ENCODE measurements at places on chromosomes 7 and 10.
A peak's percentile ranks its signal among the peaks of the same experiment; 100 is the strongest.

- DNase-seq = no peak
Measured at GRCh38 chr10:73954737-73955136, 43.2 kb upstream of the VCL start.

- no peak for DNase-seq
Measured at GRCh38 chr7:2601065-2601464, 30.7 kb upstream of the TTYH3 start.

DNA sequence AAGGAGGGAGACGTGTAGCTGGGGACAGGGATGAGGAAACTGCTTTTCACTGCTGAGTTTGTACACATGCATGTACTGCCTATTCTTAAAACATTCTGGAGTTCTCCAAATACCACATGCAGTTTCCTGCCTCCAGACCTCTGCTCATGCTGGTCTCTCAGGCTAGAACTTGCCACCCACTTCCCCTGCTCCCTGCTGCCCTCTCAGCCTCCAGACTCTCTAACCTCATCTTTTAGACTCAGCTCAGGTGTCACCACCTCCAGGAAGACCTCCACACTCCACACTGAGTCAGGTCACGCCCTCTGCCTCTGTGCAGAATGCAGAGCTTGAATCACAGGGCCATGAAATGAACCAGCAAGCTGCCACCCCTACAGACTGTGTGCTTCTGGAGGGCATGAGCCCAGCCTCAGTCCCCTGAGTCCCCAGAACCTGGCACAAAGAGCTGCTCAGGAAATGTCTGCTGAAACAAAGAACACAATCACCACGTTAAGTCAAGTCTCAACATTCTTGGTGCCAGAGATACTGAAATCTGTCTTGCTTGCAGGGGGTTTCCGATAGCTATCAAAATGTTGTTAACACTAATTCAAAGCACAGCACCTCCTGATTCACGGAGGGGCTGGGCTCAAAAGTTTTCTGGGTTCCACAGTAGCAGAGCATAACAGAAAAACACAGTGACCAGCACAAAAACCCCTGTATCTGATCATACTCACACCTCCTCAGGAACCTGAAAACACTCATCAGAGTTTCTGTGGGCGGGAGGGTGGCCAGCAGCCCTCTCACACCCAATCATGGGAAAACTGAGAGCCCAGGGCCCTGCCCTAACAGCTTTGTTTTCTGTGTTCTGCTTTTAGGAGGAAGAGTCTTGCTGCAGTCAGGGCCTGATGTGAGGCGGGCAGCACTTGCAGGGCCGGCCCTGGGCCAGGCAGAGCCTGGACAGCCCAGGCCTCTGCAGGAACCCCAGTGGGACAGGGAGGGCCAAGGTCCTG lies 21.1 kb downstream of the FAM53B start:
- no peak for DNase-seq

GRCh38 chr10:130338636-130339024 lies 202.4 kb downstream of the GLRX3 start:
- no peak for DNase-seq

DNA sequence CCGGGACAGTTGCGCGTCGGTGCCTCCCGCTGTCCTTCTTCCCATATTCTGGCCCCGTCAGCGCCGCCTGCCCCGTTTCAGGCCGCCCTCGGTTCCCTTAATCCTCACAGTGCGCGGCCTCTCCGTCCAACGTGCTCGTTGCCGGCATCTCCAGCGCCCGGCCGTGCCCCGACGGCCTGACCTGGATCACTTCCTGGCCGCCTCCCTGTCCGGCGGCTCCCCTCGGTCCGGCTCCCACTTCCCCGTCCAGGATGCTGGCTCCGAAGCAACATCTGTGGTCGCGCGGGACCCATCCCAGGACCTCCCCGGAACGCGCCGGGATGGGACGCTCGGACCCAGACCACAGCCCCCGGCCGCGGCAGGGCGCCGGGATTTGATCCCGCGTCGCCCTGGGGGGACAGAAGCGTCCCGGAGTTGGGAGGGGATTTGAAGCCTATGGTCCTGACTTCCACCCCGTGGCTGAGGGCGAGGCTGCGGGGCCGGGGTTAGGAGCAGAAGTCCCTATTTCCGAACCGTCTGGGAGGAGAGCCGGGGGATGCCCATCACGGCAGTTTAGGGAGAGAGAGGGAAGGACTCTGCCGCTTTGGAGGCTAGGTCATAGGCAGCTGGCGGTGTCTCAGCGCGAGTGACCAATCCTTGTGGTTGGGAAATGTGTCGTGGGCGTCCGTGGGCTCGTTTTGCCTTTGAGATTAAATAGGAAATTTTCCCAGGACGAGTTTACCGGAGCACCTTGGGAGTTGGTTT lies 53.8 kb downstream of the KCTD7 start:
- DNase-seq = peak; percentile 17

DNA sequence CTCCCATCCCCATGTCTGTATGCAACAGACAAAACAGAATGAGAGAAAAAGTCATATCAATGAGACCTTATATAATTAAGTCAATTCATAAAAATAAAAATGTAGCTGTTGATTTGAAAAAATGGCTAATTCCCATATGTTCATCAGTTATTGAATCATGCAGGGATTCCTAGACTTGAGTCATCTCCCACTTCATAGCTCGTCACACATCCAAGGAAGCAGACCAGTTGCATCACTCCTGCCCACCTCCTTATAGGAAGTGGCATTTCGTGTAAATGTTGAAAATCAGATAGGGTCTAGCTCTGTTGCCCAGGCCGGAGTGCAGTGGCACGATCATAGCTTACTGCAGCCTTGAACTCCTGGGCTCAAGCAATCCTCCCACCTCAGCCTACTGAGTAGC lies 56.1 kb upstream of the SH2B2 start:
- peak; percentile 53 for DNase-seq

GRCh38 chr7:128172151-128172550 lies 68.9 kb upstream of the LEP start:
- no peak for DNase-seq

DNA sequence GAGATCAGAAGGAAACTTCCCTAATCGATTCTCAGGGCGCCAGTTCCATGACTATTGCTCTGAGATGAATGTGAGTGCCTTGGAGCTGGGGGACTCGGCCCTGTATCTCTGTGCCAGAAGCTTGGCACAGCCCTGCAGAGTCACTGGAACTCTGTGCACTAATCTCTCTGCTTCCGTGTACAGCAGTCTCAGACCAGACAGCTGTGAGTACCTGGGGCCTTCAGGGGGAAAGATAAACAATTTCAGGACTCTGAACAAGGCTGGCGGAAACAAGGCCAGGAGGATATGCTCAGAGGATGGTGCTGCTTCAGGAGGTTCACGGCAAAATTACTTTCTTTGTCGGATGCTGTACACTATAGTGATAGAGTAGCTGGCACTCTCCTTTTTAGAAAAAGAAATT lies 131.7 kb upstream of the PRSS58 start:
- no peak for DNase-seq

DNA sequence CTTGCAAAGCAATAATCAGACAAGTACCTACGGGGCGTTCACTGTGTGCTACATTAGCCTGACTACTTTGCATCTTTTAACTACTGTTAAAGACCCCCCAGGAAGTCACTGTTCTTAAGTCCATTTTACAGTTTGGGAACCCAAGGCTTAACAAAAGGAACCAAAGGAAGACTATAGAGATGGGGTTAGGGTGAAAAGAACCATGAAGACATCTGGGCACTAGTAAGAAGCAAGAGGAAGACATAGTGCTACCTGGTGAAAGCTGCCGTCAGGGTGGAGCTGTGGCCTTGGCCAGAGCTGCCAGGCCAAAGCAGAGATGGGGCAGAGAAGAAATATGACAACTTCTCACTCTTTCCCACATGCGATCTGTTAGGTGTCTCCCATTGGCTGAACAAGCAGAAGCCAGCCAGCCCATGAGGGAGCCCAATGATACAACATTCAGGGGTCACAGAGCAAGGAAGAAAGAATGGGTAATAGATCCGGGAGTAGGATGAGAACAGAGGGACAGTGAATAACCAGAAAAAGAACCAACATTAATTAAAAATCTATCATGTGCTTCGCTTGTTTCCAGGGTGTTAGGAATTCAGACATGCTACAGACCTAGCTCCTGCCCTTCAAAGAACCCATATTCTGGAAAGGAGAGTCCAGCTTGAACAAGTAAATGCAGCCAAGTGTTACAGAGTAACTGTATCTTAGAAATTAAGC lies 85.4 kb downstream of the ARID5B start:
- DNase-seq = no peak

GRCh38 chr10:11631890-11632587 lies 20.6 kb upstream of the USP6NL start:
- DNase-seq = no peak

DNA sequence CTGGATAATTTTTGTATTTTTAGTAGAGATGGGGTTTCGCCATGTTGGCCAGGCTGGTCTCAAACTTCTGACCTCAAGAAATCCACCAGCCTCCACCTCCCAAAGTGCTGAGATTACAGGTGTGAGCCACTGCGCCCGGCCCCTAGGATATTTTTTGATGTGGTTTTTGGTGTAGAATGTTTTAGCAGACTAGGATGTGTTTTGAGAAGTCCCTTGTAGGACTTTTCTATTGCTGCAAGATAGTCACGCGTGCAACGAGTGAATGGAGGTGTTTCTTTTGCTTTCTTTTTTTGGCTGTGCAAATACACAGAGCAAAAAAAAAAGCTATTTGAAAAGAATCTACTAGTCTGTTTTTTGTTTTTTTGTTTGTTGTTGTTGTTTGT lies 29.8 kb upstream of the KLF6 start:
- DNase-seq = no peak

GRCh38 chr10:79393924-79394610 lies 46.8 kb downstream of the PPIF start:
- no peak for DNase-seq

DNA sequence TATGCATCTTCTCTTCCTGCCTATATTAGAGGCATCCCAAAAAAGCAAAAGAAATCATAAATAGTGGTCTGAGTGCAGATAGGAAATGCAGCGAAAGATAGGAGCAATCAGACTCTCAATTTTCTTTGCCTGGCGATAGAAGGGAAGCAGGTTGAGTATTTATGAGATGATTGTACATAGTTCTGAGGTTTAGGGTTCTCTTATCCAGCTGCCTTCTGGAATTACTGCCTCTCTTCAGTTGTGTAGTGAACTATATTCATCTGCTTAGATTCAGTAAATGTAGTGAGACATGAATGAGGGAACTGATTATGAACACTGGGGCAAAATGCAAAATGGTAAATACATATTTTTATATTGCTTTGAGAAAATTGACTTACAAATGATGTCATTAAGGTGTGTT lies 93.0 kb upstream of the CYP26C1 start:
- no peak for DNase-seq

DNA sequence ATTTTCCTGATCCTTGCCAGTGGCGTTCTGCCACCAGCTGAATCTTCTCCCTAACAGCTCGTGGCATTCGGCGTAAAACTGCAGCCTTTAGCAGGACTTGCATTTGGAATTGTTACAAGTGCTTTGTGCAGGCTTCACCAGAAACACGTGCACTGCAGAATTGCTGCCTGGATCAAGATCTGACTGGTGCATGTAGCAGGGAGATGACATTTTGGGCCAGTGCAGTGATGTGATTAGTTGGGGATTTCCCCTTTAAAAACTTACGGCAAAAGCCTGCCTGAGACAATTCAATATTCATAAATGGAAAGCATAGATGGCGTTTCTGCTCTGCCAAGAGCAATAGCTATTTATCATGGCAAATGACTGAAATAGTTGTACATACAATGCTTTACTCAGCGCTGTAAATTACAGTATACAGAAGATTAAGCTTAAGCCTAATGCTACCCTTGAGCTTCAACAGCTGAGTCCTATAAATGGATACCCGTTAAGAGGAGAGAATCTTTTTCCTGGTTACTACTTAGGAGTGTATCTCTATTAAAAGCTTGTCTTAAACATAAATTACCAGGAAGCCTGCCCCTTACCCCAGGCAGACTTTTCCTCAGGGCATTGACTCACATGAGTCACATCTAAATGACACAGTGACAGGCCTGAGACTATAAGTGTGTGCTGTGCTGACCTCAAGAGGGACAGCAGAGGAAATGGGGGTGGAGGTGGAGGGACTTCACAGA lies 106.3 kb downstream of the ATXN7L1 start:
- DNase-seq = peak; percentile 30

DNA sequence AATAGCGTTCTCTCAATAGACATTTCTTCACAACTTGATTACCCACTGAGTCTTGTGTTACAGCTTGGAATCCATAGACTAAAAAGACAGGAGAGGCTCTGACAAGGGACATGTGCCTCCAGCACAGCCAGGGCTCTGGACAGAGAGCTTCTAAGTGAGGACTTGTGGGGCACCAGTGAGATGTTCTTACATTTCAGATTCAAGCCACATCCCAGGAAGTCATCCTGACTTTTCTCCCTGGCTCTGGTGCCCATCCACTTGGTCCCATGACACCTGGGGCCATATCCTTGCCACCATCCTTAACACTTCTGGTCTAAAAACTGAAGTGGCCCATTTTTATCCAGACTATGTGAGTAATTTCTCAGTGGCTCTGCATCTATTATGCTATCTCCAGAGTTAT lies 440.1 kb downstream of the TCERG1L start:
- no peak for DNase-seq

- DNase-seq = peak; percentile 27
Measured at GRCh38 chr10:72935361-72935760, 19.2 kb downstream of the PLA2G12B start.

DNA sequence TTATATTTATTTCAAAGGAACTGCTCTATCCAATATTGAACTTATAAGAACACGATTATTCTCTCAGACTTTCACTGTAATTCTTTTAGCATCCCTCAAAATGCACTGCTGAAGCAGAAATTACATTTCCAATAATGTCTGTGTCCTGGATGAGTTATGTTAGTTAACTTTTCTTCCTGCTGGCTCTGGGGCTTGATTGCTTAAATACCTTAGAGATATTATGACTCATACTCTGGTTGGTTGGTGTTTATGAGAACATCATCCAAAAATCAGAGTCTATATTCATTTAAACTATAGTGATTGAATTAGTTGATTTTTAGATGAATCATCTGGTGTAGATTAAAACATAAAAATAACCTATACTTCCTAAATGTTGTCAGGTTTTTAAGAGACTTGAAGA lies 246.3 kb upstream of the VWC2 start:
- DNase-seq = no peak

DNA sequence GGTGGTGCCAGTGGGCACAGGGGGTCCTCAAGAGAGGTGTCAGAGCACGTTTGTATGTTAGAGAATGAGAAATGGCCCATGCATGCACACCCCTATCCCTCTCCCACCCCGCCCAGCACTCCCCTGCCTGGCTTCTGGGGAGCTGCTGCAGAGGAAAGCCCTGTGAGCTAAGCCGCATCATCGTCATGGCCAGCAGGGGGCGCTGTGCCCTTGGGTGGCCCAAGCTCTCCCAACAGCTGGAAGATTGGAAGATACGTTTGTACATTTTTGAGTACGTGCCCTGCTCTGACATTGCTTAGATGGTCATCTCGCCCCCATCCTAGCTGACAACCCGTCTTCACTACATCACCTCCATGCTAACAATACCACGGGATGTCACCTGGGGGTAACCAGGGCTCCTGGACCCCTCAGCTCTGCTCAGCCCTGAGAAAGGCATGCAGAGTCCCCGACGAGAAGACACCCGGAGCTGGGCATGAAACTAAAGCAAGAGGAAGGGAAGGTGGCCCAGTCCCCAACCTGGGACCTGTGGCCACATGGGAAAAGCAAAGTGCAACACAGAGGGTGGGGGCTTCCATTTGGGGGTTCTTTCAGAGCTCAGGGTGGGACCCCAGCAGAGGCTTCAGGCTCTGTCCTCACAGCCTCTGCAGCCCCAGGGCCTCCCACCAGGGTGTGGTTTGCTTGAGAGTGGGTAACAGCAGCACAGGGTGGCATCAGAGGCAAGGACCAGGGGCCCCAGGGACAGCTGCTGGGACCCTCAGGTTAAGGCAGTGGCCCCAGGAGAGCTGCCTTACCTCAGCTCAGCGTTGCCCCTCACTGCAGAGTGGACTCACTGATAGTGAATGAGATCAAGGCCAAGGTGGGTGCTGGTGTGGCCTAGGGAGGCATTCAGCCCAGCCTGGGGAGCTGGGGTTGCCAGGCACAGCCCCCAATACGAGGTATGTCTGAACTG lies 136.6 kb downstream of the PTPN20 start:
- DNase-seq = peak; percentile 64

Data from fibroblast of skin of scalp (primary cell).